ENCODE measurements at places on chromosomes 13 and 19.

GRCh38 chr13:34678154-34678553 is 263.9 kb upstream of the NBEA start:
- no peak for DNase-seq

- DNase-seq: no peak
These were observed 63.7 kb downstream of the SPATA13 start for GRCh38 chr13:24224232-24224680.

DNA sequence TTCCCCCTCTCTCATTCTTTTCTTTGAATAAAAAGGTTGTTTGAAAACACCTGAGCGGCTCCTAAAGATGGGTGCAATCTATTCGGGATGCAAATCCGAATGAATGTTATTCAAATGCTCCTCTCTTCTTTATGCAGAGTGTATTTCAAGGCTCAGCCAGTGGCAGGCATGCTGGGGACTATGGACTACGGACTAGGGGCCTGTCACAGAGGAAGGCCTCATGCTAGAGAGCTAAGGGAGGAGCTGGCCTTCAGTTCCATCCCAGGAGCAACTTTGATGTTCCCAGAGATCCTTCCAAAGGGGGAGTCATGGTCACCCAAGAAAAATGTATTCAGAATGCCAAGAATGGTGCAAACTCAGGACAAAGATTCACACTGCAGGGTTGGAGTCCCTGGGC is 9.3 kb downstream of the ALOX5AP start:
- no peak for DNase-seq

GRCh38 chr19:45331411-45331810 is 8.7 kb upstream of the CKM start:
- DNase-seq: no peak

GRCh38 chr13:110559986-110560385 is 1.5 kb downstream of the RAB20 start:
- no peak for DNase-seq

GRCh38 chr19:29311191-29311790 is 98.3 kb upstream of the UQCRFS1 start:
- no peak for DNase-seq

DNA sequence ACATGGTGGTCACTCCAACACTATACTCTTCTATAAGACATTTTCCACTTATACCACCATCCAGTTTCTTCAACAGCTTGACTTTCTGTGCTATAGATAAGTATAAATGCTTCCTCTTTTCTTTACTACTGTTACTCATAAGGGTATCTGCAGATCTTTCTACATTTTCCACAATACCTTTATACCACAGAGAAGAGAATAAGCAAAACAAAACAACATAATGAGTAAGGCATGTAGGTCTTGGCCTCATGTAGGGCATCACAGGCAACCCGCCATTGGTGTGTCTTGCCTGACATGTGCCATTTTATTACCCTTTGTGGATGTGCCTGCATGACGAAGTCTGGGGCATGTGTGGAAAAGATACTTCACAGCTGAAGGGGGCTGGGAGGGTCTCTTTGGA is 265.3 kb upstream of the STARD13 start:
- no peak for DNase-seq

DNA sequence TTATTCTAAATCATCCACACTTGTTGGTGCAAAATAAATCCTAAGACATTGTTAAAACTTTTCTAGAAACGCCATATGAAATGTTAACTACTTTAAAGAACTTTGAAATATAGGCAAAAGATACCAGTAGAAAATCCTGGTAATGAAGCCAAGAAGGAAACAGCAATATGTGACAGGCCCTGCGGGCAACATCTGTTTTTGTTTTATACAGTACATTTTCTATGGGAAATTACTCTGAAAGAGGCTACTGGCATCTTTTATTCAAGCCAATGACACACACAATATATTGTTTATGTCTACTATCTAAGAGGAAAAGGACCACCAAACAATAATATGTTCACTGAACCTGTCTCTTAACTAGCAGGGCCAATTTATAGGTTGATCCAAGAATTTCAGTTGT is 829.7 kb downstream of the PCDH17 start:
- DNase-seq: no peak

DNA sequence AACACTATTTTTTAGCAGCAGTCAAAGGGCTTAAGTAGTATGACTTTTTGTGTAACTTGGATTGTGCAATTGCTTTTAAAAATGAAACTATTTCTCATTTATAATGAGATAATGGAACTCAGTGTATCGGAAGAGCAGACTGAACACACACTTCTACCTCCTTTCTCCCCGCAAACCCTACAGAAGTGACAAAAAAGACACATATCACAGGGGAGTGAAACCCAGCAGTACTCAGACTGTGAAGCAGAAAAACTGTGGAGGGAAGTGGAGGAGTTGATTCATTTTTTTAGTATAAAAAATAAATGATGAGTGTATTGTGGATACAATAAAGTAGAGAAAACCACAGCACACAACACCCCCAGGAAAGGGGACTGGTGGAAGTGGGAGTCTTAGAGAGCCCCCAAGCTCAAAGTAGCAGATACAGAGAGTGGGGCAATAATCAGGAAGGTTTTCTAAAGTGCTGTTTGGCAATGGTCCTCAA is 9.7 kb downstream of the LPAR6 start:
- DNase-seq: no peak

GRCh38 chr19:49843265-49843664 is 7.7 kb upstream of the PTOV1 start:
- no peak for DNase-seq

DNA sequence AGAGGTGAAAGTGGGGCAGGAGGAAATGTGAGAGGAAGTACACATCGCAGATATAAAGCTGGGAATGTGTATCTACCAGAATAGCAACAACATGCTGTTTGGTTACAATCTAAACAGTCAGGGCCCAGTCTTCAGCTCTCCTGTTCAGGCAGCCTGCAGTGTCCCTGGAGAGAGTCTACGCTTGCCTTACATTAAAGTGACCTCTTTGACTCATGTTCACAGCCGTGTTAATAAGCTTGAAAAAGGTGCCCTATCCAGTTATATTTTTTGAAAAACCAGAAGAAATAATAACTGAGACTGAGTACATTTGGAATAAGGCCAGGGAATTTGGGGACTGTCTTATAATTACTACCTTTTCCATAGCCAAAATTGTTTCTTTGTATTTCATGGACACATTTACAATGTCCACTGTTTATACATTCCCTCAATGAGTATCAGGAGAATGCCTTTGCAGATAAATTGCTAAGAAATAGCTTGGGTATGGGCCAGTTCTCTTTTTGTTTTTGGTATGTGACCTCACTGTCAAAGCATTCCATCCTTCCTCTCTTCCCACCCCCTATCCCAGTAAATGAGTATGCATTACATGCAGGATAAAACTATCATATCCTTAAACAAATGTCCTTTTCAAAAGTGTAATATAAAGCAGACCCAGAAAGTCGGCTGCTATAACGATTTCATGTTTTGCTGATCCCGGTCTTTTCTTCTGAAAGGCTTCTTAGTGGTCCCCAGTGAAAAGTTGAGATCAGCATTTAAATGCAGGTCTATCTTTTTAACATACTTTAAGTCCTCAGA is 82.6 kb downstream of the PCDH9 start:
- no peak for DNase-seq

DNA sequence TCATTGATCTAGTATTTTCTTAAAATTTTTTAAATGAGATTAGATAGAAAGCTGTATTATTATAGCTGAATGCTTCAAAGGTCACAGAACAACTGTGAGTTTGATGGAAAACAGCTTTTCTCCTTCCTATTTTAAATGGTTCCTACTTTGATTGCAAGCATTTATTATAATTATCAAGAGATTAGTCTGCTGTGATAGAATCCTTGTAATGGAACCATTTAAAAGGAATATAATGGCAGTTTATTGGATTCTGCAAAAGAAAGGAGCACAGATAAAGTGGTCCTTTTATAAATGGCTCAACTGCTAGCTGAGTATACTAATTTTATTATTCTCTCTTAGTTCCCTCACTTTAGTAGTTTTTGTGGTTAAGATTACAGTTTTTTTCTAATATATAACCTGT is 87.0 kb downstream of the MAB21L1 start:
- DNase-seq: no peak

DNA sequence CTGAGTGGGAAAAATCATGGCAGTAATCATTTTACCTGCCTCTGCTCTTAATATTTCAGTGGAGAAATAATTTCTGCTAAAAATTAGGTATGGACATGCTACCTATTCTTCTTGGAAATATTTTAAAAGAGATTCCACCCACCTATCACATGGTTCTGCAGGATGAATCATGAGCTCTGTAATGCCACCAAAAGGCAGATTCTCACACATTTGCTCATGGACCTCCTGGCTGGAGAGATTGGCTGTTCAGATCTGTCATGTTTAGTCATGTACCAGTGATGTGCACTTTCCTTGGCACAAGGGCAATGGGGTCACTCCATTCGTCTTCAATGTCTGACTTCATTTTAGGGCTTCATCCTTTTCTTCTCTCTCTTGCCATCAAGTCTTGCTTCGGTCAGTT is 101.8 kb upstream of the MBNL2 start:
- DNase-seq: no peak

GRCh38 chr13:78868991-78869390 is 210.0 kb upstream of the OBI1 start:
- DNase-seq: no peak

DNA sequence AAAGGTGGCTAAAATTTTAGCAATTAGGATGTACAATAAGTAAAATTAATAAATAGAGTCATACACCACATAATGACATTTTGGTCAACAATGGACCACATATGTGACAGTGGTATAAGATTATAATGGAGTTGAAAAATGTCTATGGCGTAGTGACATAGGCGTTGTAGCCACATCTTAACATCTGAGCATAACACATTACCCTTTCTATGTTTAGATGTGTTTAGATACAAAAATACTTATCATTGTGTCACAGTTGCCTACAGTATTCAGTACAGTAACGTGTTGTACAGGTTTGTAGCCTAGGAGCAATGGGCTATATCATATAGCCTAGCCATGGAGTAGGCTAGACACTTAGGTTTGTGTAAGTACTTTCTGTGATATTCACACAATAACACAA is 111.2 kb downstream of the LRCH1 start:
- DNase-seq: no peak

GRCh38 chr13:79626924-79627323 is 146.0 kb downstream of the NDFIP2 start:
- DNase-seq: no peak

- no peak for DNase-seq
These were observed 100.8 kb downstream of the UBL3 start for GRCh38 chr13:29749401-29750182.

GRCh38 chr13:77544355-77544754 is 8.8 kb downstream of the SCEL start:
- no peak for DNase-seq

DNA sequence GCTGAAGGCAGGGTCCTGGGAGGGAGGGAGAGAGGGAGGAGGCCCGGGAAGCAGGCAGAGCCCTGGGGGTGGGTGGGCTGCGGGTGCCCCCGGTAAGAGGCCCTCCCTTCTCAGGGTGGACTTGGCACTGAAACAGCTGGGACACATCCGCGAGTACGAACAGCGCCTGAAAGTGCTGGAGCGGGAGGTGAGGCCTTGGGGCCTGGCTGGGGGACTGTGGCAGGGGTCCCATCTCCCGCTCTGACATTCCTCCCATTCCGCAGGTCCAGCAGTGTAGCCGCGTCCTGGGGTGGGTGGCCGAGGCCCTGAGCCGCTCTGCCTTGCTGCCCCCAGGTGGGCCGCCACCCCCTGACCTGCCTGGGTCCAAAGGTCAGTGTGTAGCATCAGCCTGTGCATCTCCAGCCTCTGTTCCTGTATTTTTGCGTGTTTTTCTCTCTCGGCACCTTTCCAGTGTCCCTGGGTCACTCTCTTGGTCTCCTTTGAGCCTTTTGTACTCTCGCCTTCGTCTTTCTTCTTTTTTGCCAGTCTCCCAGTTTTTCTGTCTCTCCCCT is 53.4 kb downstream of the TRPM4 start:
- DNase-seq: no peak

DNA sequence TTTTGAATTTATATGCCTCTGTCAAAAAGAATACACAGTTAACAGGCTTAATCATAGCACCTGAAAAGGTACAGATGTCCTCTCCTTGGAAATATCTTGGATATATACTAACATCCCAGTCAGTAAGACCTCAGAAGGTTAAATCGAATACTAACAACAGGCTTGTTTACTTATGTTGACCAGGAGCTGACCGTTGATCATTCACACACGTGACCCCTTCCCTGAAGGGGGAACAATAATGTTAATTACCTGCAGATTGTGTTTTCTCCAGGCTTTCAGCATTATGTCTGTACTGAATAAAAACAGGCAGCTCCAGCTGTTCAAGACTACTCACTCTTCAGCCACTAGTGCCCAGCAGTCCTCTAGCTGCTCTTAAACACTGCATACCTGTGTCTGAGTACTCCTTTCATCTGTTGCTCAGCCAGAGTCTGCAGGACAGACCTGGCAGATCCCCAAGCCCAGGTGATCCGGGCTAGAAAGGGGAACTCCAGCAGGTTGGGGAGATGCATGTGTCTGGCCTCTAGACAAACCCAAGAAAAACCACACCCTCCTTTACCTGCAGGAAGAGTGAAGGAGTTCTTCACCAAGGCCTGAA is 163.9 kb downstream of the RNF17 start:
- no peak for DNase-seq

DNA sequence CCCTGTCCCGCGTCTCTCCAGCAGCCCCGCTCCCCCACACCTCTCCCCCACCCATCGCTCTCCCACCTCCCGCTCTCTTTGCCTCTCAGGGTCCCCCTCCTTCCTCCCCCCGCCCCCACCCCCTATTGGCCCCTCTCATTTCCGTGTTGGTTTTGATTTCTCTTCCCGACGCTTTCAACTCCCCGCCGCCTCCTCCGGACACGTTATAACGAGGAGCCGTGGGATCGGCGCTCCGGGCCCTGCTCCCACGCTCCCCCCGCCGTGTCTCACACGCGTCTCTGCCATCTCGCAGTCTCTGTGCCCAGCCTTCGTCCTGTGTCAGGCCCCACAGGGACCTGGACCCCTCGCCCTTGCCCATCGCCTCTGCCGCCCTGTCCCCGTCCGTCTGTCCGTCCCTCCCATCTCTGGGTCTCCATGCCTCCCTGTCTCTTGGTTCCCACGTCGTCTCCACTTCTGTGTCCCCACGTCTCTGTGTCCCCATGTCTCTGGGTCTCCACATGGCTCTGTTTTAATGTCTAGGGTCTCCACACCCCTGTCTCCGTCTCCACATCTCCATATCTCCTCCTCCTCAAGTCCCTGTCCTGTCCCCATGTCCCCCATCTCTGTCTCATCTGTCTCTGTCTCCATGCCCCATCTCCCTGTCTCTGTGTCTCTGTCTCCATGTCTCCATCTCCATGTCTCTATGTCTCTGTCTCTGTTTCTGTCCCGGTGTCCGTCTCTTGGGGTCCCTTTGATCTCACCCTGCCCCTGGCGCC is 13.1 kb downstream of the ERFL start:
- no peak for DNase-seq

DNA sequence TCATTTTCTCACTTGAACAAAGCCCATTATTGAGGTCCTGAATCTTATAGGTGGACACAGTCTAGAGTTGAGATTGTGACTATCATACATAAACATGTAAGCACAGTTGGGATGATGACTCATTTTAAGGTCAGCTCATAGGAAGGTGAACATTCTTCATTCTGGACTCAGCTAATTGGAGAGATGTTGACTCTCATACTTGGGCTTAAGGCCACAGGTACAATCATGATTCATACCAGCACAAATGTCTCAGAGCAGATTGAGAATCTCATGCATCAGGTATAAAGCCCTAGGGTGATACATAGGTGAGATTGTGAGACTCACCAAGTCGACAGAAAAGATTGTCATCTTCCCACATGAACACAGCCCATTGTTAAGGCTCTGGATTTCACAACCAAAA is 62.3 kb upstream of the ZNF724 start:
- DNase-seq: no peak

Measured in activated T-helper 9 cell treated with anti-CD3 and anti-CD28 coated beads, Interleukin-2, amount 50 U/mL, for 16 hours (primary cell).